Osteoblast (primary cell): ENCODE measurements at places on chromosomes 7 and 10. TPM values are rescaled to one million over a fixed set of nuclear protein-coding genes. Genes with fewer than 3 reads are reported as not detected.

CPVL gene
- total RNA-seq, result 0.36 TPM in 1 of 2 replicates, not detected in the other

MACC1 gene
- total RNA-seq, result 0.29 and 0.36 TPM in 2 replicates

ABCA13 gene
- total RNA-seq, result 3.6 and 4.4 TPM in 2 replicates

NEUROD6 gene
- total RNA-seq, result not detected in 2 replicates

CPA5 gene
- total RNA-seq, result not detected in 2 replicates

PDE6C gene
- total RNA-seq, result not detected in 2 replicates

ATE1 gene
- total RNA-seq, result 21.0 and 29.8 TPM in 2 replicates

RAPGEF5 gene
- total RNA-seq, result 1.1 and 1.5 TPM in 2 replicates

IRF5 gene
- total RNA-seq, result under 0.01 TPM in 2 replicates

KLF14 gene
- not detected in 2 replicates for total RNA-seq

FKBP6 gene
- not detected in 2 replicates for total RNA-seq

AKR1E2 gene
- total RNA-seq, result 15.6 and 17.7 TPM in 2 replicates

AGAP6 gene
- 3.5 and 4.3 TPM in 2 replicates for total RNA-seq

FAM221A gene
- total RNA-seq, result 0.72 and 1.8 TPM in 2 replicates

TUBAL3 gene
- total RNA-seq, result not detected in 2 replicates

ZC3HAV1L gene
- total RNA-seq, result 17.1 and 17.4 TPM in 2 replicates

SLC13A1 gene
- total RNA-seq, result not detected in 2 replicates

HMX2 gene
- not detected in 2 replicates for total RNA-seq
